ENCODE measurements at places on chromosomes 12 and 14.

- DNase-seq: no peak
Observed at GRCh38 chr14:24054646-24055045, 2.8 kb downstream of the CARMIL3 start.

DNA sequence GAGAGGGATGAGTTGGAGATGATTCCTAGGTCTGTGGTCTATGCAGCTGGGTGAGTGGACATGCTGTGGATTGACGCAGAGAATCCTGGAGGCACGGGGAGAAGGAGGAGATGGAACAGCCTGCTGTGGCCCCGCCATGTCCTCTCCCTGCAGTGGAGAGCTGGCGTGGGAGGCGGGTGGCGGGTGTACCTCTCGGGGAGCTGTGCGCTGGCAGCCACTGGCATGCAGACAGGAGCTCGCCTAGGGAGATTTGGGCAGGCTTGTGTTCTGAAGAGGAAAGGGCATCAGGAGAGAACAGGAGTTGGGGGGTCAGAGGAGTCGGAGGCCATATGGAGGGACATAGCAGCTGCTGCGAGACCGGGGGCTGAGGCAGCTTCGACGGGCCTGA is 56.1 kb downstream of the TECPR2 start:
- DNase-seq: no peak

DNA sequence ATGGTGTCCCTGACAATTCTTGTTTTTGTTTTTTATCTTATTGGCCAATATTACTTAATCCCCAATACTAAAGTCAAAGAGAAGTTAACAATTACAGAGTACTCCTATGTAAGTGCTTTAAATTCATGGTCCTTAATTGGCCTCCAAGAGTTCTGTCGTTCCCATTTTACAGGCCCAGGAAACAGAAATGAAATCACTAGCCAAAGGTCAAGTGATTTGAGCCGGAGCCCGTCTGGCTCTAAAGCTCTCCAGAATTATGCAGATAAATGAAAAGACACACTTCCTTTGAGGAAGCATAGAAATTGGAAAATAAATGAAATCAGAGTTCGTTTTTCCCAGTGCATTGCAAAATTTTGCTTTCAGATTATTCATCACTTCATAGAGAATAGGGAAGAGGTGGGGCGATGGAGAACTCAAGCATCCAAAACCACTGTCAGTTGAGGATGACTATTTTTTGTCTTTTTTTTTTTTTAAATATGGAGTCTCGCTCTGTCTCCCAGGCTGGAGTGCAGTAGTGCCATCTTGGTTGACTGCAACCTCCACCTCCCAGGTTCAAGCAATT is 78.5 kb downstream of the MAP1LC3B2 start:
- no peak for DNase-seq

DNA sequence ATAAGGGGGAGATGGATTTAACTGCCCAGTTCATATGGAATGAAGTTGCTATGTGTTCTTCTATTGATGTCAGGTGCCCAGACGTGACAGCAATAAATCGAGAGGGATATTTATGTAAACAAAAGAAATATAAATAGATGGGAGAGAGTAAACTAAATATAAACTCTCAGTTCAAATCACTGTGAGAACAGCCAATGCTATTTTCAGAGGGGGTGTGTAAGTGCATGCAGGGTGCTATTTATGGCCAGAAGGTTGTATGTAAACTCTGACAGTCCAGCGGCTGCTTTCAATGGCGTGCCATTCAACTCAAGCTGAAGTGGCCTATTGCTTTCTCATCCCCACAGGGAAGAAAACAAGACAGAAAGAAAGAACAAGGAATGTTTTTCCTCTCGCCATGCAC is 127.2 kb downstream of the KCNA5 start:
- no peak for DNase-seq

DNA sequence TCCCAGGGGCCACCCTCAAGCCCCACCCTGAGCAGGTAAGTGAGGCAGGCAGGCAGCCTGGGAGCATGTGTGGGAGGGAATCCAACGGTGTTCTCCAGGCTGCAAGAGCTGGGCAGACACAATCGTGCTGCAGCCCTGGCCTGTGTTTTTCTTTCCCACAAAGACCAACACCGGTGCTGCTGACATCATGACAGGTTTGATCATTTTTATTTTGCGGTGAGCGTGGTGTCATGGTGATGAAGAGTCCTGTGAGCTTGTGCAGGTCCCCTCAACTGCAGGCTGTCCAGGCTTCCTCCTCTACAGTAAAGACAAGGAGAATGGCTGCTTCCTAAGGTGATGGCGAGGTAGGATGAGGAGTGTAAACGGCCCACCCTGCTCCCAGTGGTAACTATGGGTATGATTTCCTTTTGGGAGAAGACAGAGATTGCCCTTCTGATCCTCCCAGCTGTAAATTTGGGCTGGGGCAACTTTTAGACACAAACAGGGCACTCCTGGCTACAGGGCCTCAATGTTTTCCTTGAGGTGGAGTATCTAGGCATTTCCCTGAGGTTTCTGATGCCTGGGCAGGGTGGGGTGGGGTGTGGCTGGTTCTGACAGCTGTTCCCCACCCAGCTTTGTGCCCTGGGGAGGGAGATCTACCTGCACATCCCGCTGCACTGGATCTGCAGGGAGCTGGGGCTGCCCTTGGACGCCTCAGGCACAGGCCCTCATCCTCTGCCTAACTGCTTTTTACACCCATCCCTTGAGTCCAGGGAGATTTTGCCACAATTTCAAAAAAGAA is 109.1 kb downstream of the VCPKMT start:
- DNase-seq: no peak

GRCh38 chr14:60680511-60680910 is 31.2 kb upstream of the SIX1 start:
- DNase-seq: no peak

DNA sequence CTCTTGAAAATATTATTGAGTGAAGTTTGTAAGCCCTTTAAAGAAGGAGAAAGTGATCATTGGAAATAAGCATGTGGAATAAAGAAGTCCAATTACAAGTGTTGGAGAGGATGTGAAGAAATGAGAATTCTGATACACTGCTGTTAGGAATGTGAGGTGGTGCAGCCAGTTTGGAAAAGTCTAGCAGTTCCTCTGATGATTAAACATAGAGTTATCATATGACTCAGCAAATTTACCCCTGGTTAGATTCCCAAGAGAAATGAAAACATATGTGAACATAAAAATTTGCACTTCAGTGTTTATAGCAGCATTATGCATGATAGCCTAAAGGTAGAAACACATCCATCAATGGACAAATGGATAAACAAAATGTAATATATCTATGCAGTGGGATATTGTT is 319.9 kb downstream of the AEBP2 start:
- no peak for DNase-seq

DNA sequence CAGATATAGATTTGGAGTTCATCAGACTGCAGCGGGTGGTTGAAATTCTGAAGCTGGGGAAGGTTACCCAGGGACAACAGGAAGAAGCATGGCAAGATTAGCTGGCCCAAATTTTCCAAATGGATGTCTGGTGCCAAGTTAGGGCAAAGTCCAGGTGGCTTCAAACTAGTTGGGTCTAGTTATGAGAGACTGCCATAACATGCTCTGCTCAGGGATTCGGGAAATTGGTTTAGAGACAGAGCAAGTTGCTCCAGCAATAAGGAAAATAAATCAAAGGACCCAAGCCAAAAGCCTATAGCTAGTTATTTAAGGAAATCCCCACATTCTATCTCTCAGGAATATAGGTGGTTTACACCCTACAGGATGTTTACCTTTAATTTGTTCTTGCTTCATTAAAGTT is 125.7 kb upstream of the BTG1 start:
- no peak for DNase-seq

GRCh38 chr14:72545411-72546311 is 348.2 kb downstream of the DPF3 start:
- no peak for DNase-seq

DNA sequence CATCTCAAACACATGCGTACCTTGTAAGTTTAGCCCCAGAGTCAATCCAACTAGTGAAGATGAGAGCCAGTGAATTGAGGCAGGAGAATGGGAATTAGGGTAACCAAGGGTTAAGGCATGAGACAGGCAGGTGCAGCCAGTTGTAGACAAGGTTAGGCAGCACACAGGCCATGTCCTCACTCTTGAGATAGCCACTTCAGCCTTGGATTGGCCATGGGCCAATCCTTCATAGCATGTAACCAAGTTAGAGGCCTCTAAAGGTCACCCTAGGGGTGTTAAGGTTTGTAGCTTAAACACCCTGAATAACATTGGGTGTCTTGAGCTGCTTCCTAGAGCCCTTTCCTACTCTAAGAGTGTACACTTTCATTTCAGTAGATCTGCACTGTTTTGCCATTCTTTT is 208.2 kb upstream of the RBM19 start:
- DNase-seq: no peak

GRCh38 chr14:52079239-52079959 is 10.5 kb upstream of the NID2 start:
- DNase-seq: no peak

GRCh38 chr12:49864798-49865090 is 21.8 kb upstream of the BCDIN3D start:
- no peak for DNase-seq

- no peak for DNase-seq
Observed at GRCh38 chr14:103404032-103404918, 19.1 kb downstream of the MARK3 start.

DNA sequence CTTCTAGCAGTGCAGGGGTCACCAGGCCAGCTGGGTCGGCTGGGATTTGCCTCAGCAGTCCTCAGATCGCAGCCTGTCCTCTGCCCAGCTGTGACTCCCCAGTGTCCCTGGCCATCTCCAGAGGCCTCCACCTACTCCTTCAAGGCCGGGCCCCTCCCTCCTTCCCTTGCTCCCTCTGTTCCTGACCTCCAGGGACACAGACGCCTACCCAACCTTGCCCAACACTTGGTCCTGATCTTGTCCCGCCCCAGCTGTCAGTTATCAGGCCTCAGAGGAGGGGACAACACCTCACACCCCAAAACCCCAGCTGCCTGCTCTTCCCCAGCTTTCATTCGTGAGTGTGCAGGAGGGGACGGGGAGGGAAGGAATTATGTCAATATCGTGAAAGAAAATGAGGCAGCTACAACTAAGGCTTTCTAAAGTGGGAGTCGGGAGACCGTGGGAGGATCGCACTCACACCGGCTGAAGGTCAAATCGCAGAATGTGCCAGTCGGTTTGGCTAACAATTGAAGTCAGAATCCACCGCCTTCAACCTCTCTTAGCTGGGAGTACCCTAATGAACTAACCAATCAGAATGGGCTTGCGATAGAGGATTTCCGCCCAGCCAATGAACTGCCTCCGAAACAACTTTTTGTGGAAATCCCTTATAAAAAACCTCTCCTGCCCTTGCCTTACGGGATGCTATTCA is 9.4 kb upstream of the PLBD2 start:
- DNase-seq: no peak

DNA sequence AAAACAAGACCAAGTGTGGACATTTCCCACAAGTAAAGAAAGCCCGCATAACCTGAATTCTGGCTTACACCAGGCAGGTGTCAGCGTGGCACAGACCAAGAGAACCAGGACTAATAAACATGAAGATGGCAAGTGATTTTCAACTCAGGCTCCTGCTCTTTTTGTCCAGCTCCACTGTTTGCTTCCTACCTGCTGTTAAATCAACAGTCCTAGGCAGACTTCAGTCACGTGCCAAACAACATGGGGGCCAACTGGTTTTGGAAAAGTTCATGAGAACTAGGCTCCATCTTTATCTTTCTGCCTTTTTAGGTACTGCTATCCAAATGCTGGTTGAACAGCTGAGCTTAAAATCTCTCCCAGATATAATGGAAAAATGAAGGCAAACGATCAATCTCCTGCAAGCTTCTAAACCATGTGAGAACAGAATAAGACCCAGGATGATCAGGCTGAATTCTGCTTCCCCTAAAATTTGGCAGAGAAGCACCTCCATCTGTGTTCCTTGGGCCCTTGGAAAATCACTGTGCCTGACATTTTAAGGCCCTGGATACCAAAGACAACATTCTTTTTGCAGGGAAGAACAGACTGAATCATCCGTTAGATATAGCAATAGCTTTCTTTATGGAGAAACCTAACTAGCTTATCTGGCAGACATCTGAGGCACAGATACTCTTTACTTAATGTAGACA is 215.6 kb upstream of the USP15 start:
- no peak for DNase-seq
